Left ventricle myocardium inferior (tissue), 1 donor: ENCODE measurements at places on chromosomes 7 and 10. TPM values are rescaled to one million over a fixed set of nuclear protein-coding genes. Genes with fewer than 3 reads are reported as not detected.

GRCh38 chr10:493391-494148, 195.9 kb downstream of the DIP2C start:
- no peak for DNase-seq
- peaks cover 73% of the 10 kb centered on the region for H3K4me1 ChIP-seq
- no peak overlapping the region for H3K4me3 ChIP-seq
- no peak overlapping the region for H3K27ac ChIP-seq
- H3K36me3 ChIP-seq = no peaks in the 10 kb centered on the region

DNA sequence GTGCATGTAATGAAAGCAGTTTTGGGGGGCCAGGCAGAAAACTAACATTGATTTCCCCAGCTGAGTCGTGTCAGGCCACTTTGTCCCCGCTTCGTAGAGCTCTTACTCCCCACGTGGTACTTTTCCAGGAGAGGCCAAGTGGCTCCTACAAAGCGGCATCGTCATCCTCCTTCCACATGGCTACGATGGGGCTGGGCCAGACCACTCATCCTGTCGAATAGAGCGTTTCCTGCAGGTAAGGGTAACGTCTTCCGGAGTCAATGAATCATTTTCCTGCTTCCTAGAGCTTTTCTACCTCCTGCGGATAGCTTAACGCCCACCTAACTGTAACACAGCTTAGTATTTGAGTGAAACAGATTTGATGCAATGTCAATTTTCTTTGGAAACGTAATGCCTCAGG, 21.7 kb upstream of the SEC61A2 start:
- H3K36me3 ChIP-seq = peaks cover 92% of the 10 kb centered on the region
- H3K27ac ChIP-seq = no peak overlapping the region
- no peak for DNase-seq
- no peaks in the 10 kb centered on the region for H3K4me1 ChIP-seq
- no peak overlapping the region for H3K4me3 ChIP-seq

The RELN gene
- 0.44 TPM for total RNA-seq

DNA sequence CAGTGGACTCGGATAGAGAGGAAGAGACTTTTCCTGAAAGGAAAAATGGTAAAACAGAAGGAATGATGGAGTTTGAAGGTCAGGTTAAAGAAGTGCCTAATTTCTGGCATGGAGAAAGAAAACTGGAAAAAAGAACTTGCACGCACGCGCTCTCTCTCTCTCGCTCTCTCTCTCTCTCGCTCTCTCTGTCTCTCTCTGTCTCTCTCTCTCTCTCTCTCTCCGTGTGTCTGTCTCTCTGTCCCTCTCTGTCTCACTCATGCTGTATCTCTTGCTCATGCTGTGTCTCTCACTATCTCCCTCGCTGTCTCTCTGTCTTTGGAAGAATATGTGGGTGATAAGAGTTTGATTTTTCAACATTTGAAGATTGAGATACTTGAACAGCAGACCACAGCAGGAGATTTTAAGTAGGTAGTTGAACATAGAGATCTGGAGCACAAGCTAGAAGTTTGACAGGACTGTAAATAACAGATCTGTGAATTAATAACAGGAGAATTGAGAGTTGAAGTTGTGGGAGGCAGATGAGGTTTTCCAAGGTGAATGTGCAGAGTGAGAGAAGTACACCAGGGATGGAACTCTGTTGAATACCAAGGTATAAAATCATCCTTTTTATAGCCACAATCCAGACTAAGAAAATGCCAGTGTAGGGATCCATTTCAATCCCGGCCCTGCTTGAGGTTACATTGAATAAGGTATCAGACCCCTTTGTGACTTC, 33.1 kb downstream of the ADD3 start:
- peaks cover 96% of the 10 kb centered on the region for H3K4me1 ChIP-seq
- no peaks in the 10 kb centered on the region for H3K36me3 ChIP-seq
- H3K27ac ChIP-seq = peak overlapping the region; percentile 52
- H3K27me3 ChIP-seq = no peaks in the 10 kb centered on the region

DNA sequence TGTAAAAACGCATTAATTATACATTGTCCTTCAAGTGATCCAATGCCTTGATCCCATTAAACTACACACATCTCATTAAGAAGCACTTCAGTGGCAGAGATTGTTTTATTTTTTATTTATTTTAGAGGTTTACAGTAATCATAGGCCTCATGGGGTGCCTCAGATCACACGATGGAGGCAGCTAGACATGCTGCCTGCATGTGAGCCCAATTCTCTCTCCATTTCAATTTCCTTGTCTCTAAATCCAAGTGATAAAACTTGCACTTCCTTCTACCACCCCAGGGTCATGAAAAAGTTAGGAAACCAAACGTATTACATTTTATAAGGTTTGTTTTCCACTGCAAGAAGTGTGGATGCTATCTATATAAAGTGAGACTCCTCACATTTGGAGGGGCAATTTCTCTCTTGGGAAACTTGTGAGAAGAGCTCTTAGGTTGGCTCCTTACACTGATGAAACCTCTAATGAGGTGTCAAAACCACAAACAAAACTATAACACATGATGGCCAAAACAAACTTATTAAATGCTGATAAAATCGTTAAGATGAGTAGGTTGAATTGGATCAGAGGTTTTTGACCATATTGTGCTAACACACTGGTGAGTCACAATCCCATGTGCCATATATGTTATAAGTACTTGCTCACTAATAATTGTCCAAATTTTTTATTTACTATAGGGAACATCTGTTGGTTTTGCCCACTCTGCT, 22.3 kb upstream of the XPNPEP1 start:
- no peak overlapping the region for H3K27ac ChIP-seq
- no peak for DNase-seq
- H3K4me1 ChIP-seq = no peaks in the 10 kb centered on the region
- H3K27me3 ChIP-seq = no peaks in the 10 kb centered on the region
- no peaks in the 10 kb centered on the region for H3K36me3 ChIP-seq

- H3K36me3 ChIP-seq = no peaks in the 10 kb centered on the region
- no peak for DNase-seq
- H3K4me3 ChIP-seq = no peak overlapping the region
- H3K27ac ChIP-seq = no peak overlapping the region
Observed at GRCh38 chr10:58544135-58544534, 31.5 kb downstream of the BICC1 start.

DNA sequence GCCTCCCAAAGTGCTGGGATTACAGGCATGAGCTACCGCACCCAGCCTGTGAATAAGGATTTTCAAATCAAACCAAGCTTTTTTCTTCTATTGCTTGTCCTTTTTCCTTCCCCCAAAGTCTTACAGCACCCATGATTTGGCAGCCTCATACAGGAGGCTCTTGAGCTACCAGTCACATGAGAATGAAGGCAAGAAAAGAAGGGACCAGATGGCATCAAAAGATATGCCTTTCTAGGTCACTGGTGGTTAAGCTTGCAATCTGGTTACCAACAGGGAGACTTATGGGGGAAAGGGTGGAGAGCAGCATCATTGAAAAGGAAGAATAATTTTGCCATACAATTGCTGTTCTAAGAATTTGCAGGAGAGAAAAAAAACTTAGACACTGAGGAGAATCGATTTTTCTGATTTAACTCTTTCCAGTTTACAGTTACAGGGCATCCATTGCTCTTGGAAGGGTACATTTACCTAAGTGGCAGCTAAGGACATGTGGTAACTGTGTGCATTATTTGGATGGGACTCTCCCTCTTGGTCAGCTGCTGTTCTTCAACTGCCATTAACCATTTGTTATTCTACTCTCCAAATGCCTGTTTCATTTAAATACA, 29.5 kb downstream of the SMNDC1 start:
- no peak overlapping the region for H3K4me3 ChIP-seq
- DNase-seq = no peak
- peaks cover 96% of the 10 kb centered on the region for H3K4me1 ChIP-seq
- H3K27ac ChIP-seq = peak overlapping the region; percentile 92
- H3K27me3 ChIP-seq = no peaks in the 10 kb centered on the region
- H3K36me3 ChIP-seq = peaks cover 6% of the 10 kb centered on the region

DNA sequence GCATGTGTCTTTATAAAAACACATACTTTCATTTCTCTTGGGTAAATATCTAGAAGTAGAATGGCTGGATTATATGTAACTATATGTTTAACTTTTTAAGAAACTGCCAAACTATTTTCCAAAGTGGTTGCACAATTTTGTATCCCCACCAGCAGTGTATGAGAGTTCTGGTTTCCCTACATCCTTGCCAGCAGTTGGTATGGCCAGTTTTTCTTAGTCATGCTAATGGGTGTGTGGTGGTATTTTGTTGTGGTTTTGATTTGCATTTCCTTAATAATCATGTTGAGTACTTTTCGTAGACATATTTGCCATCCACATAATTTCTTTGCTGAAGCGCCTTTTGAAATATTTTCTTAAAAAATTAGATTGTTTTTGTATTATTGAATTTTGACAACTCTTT, 60.3 kb downstream of the NEUROG3 start:
- H3K27me3 ChIP-seq = no peaks in the 10 kb centered on the region
- no peak overlapping the region for H3K4me3 ChIP-seq
- H3K27ac ChIP-seq = no peak overlapping the region
- DNase-seq = no peak

DNA sequence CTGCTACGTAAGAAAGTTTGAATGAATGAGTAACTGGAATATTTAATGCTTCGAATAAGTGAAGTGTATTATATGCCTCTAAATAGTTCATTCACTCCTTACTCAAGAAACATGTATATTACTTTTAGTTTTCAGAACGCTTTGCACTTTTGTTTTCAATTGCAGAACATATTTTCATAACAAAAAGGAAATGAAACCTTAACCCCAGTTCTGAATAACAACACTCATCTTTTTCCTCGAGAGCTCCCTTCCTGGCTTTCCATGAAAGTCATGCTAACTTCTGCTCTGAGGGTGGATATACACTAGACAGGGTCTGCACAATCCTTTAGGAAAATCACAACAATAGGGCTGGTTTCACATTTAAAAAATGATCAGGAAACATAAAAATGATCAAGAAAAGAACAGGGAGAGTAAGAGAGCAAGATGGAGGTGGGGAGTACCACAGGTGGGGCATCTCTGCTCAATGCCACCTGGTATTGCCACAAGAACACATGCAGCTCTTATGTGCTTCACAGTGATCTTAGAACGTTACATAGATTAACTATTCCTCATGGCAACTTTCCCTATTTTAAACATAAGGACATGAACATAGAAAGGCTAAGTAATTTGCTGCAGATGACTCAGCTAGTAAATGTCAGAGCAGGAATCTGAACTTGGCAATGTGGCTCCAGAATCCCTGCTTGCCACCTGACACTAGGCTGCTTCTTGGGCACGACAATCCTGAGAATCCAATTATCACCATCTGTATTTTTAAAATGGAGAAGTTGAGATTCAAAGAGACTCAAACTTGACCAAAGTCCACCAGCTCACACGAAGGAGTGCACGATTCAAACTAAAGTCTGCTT, 219.5 kb upstream of the AOAH start:
- no peak overlapping the region for H3K4me3 ChIP-seq
- peaks cover 18% of the 10 kb centered on the region for H3K4me1 ChIP-seq
- DNase-seq = no peak
- peaks cover 18% of the 10 kb centered on the region for H3K36me3 ChIP-seq
- no peak overlapping the region for H3K27ac ChIP-seq
- no peaks in the 10 kb centered on the region for H3K27me3 ChIP-seq

The PITX3 gene
- 0.85 TPM for total RNA-seq

The DNAJC1 gene
- 12.0 TPM for total RNA-seq

DNA sequence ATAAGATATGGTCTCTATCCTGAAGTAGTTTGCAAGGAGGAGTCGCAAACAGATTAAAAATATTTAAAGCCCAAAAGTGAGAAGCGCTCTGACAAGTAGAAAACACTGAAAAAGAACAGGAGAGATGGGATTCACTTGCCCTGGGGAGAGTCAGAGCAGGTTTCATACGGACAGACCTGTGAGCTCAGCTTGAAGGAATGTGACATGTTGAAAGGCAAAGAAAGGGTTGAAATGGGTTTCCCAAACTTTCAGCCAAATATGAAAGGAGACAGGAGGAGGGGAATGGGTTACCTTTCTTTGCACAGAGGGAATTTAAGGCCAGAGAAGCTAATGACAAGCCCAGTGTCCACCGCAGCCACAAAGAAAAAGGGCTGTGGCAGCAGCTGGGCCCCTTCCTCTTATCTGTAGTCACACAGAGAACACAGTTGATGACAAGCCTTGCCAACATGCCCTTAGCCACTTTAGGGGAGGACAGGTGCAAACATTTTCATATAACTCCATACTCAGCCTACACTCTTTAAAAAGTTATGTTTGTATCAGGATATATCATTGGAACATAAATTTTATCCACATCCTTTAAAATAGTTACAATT, 14.9 kb downstream of the HOXA1 start:
- H3K4me1 ChIP-seq = no peaks in the 10 kb centered on the region
- no peaks in the 10 kb centered on the region for H3K36me3 ChIP-seq
- H3K27me3 ChIP-seq = peaks cover 73% of the 10 kb centered on the region
- H3K4me3 ChIP-seq = no peak overlapping the region
- no peak overlapping the region for H3K27ac ChIP-seq
- DNase-seq = no peak

GRCh38 chr10:110967645-110968044, 48.2 kb downstream of the SHOC2 start:
- H3K27ac ChIP-seq = no peak overlapping the region
- DNase-seq = no peak
- H3K4me1 ChIP-seq = peaks cover 47% of the 10 kb centered on the region
- no peaks in the 10 kb centered on the region for H3K36me3 ChIP-seq
- no peaks in the 10 kb centered on the region for H3K27me3 ChIP-seq

GRCh38 chr10:50379616-50380015, 128.3 kb upstream of the ASAH2 start:
- H3K4me3 ChIP-seq = no peak overlapping the region
- peaks cover 62% of the 10 kb centered on the region for H3K4me1 ChIP-seq
- peak overlapping the region; percentile 10 for H3K27ac ChIP-seq
- H3K27me3 ChIP-seq = no peaks in the 10 kb centered on the region
- no peak for DNase-seq

DNA sequence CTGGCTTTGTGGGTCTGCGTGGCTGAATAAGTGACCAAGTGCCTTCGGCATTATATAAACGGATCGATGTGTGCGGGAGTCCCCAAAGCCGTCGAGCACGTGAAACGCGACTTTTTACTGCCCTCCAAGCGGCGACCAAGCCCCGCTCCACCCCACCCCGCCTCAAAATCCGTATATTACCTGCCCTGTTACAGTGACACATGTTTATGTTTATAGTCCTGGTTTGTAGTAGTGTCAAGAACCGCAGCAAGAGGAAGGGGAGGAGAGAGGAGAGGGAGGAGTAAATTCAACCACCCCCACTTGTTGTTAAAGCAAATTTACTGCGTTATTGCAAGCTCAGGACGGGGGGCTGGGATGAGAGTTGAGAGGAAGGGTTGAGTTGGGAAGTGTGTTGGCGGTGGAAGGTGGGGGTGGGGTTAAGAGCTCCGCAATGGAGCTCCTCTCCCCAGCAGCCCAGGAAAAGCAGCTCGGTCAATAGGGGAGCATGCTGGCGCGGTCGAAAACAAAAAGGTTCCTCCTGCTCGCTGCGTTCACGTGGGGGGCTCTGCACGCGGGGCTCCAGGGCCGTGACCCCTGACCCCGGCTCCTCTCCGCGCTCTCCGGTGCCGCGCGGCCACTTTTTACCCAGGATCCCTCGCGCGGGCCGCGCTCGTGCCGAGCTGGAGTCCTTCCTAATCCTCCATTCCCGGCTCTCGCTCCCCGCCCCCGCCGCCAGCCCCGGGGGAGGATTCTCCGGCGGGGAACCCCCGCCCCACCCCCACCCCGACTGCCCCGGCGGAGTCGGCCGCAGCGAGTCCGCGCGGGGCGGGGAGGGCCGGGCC, at the start of gene SKIDA1:
Gene SKIDA1 (minus strand): TSS at position 316 of the 821 bp plus-strand sequence. CDS start 7,860 bp downstream, outside the sequence.
- H3K27me3 ChIP-seq = no peaks in the 10 kb centered on the region
- H3K4me3 ChIP-seq = peak within 1 kb of the TSS; percentile 81
- no peaks in the 10 kb centered on the region for H3K36me3 ChIP-seq
- H3K27ac ChIP-seq = peak within 1 kb of the TSS; percentile 99

The LLCFC1 gene
- not detected for total RNA-seq

- H3K27ac ChIP-seq = no peak overlapping the region
- no peaks in the 10 kb centered on the region for H3K27me3 ChIP-seq
- no peak for DNase-seq
- no peaks in the 10 kb centered on the region for H3K36me3 ChIP-seq
Observed at GRCh38 chr7:150665089-150665748, 20.3 kb upstream of the GIMAP2 start.
